ENCODE measurements at places on chromosomes 7 and 10. TPM values are rescaled to one million over a fixed set of nuclear protein-coding genes. Genes with fewer than 3 reads are reported as not detected.

DNA sequence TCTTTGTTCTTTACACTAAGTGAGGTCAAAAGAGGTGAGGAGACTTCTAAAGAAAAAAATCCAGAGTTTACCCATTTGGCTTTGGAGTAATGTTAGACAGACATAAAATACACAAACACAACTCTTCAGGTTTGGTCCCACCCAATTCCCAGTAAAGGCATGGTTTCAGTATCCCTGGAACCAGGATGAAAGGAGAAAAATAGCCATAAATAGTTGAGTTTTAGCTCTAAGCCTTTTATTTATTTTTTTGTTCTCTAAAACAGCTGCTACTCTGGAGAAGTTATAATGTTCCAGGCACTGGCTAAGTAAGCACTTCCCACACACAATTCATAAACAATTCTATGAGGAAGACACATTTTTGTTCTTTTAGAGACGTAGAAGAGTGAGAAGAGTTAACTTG, 4.0 kb downstream of the ABCB1 start:
- H3K36me3 ChIP-seq, result no peaks in the 10 kb centered on the region
- H3K4me3 ChIP-seq, result no peak overlapping the region
- H3K4me1 ChIP-seq, result no peaks in the 10 kb centered on the region

CRHR2 gene
- total RNA-seq, result 0.34 TPM

DNA sequence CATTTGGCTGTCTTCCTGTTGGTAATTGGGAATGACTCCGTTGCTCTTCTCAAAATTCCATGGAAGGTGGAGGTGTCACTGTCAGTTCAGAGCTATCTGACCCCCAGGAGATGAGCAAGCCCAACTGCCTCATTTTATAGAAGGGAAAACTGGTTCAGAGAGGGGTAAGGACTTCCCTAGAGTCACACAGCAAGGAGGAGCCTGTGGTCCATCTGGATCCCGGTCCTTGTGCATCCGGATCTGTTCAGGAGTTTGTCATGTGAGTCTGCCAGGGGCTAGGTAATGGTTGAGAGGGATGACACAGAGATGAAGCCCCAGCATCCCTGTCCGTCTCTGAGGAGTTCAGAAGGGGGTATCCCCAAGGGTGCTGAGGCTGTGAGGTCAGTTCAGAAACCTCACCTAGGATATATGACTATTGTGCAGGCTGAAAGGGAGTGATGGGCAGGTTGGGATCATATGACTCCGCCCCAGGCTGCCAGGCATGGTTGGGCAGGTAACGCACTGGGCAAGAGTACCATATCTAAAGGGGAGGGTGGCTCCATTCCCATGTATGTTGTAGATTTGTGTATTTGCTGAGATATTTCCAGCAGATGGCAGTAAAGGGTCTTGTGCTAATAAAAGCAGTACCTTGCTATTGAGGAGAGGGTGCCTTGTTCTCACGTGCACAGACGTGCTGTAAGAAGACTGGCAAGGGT, 16.0 kb upstream of the SLC29A3 start:
- H3K27me3 ChIP-seq, result no peaks in the 10 kb centered on the region
- H3K27ac ChIP-seq, result no peak overlapping the region
- peaks cover 3% of the 10 kb centered on the region for H3K36me3 ChIP-seq
- no peak overlapping the region for H3K4me3 ChIP-seq

GRCh38 chr10:81733542-81733941, 141.5 kb upstream of the NRG3 start:
- no peaks in the 10 kb centered on the region for H3K27me3 ChIP-seq
- no peaks in the 10 kb centered on the region for H3K4me1 ChIP-seq
- no peak overlapping the region for H3K4me3 ChIP-seq
- H3K36me3 ChIP-seq, result no peaks in the 10 kb centered on the region
- H3K27ac ChIP-seq, result no peak overlapping the region

GRCh38 chr10:23191764-23192711, at the start of gene PTF1A:
TSS of gene PTF1A (plus strand) at chr10:23192312. CDS start at chr10:23192531, 219 bp downstream.
- no peaks in the 10 kb centered on the region for H3K36me3 ChIP-seq
- H3K4me3 ChIP-seq, result peak within 1 kb of the TSS; percentile 15
- peaks cover 15% of the 10 kb centered on the region for H3K27me3 ChIP-seq
- H3K4me1 ChIP-seq, result peaks cover 4% of the 10 kb centered on the region
- DNase-seq, result no peak
